GM12865 (cell line): ENCODE measurements at places on chromosomes 3 and 15.

DNA sequence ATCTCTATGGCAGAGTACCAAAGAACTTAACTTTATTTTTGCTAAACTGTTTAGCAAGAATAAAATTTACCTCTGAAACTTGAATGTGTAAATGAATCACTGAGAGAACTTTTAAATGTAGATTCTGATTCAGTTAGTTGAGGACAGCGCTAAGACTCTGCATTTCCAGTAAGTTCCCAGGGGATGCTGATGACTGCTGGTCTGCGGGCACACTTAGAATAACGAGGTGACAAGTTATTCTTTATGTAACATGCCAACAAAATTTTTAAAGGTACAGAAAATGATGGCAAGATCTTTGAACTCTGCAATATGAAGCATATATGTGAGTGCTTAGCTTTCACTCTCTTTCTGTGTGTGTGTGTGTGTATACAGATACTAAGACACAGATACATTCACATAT, 56.4 kb downstream of the TGFBR2 start:
- DNase-seq, result no peak

DNA sequence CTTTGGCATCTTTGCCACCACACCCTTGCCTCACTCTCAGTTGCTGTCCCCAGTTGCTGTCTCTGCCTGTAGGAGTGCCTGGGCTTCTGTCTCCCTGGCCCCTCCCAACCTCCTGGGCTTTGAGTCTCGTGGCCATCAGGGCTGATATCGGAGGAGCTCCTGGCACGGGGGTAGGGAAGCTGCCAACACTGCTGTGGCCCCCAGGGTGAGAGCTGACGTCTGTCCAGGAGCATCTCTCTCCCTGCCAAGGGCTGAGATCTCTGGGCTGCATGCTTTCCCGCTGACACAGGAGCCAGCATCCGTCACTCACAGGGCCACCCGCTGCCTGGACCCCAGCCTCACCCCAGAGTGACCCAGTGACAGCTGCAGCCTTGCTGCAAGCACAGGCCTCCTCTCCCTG, 47.4 kb downstream of the EXOG start:
- DNase-seq, result no peak

DNA sequence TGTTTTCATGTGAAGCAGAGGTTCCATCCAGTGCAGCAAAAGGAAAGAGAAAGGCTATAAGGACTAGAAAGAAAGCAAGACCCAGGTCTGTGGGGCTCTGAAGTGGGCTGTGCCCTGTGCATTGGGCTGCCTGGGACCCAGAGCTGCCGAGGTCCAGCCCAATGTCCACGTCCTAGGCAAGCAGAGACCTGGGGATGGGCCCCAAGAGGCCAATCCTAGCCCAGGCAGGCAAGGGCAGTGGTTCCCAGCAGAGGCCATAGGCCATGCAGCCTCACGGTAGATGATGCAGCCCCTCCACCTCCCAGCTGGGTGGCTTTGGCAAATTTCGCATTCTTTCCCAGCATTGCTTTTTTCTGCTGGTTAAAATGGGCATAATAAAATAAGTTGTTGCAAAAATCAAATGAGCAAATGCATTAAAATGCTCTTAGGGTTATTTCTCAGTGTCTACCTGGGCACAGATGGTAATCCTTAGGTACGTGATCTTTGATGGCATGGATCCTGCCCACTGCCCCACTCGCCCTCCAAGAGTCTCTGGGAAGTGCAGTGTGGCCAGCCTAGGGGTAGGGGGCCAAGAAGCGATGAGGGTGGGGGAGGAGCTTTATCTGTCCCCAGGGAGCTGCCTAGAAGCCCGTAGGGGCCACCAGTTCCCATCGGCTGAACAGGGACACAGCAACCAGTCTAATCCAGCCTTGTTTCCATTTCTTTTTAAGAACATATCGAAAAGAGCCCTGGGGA, 22.3 kb upstream of the GP9 start:
- DNase-seq, result no peak

- no peak for DNase-seq
These were observed 85.6 kb downstream of the OSBPL10 start for GRCh38 chr3:31895471-31895870.

- no peak for DNase-seq
These were observed 626.5 kb upstream of the TBL1XR1 start for GRCh38 chr3:177823701-177824189.

GRCh38 chr3:167172377-167172776, 207.7 kb downstream of the ZBBX start:
- DNase-seq, result no peak
